Stimulated activated CD4-positive, alpha-beta T cell treated with anti-CD3 and anti-CD28 coated beads, Interleukin-12 subunit alpha, Interleukin-12 subunit beta, amount 100 ng/mL, for 4 hours (primary cell): ENCODE measurements at places on chromosomes 16 and 17.
A peak's percentile ranks its signal among the peaks of the same experiment; 100 is the strongest.

GRCh38 chr17:40178660-40179059, 1.4 kb downstream of the RAPGEFL1 start:
- no peak for DNase-seq

DNA sequence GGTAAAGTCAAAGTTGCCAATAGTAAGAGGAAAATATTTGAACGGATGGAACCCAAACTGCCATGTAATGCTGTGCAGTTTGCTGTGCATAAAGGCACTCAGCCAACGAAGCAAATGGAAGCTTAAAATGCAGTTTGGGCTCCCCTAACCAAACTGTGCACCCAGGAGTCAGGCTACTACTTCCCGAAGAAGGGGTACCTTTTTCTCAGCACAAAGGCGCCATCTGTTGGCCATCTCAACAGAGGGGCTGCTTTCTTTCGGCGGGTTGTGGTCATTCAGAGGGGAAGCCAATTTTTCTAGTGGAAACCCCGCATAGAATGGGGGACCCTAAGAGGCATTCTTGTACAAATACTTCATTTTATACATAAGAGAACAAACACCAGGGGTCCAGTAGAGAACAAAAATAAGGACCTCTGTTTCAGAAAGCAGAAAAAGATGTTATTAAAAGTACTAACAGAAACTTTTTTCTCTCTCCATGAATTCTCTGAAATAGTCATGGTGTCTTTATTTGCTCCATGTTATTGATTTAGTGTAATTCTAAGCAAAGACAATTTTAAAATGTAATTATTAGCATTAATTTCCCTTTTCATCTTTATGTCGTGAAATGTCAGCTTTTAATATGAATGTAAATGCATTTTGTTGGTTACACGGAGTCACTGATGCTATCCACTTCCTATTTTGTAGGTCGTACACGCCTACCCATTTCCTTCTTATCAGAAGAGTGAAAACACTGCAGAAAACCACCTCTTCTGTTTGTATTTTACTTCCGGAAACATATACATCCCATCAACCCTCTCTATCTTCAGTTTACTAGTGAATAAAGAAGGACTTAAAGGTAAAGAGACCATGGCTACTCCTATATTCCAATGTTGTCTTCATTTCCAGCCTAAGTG, 453.3 kb downstream of the KCNJ2 start:
- DNase-seq: no peak

DNA sequence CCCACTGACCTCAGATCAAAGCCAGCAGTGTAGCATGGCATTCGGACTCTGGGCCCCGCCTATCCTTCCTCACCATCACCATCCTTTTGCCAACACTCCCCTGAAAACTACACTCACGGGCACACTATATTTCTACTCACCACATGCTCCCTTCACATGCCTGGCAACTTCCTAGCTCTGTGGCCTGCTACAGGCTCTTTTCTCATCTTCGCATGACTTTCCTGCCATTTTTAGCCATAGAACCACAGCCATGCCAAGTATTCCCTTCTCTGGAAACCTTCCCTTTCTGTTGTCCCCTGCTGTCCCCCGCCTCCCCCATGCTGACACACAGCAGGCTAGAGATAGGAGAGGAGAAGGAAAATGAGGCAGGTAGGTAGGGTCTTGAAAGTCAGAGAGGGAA, 45.5 kb upstream of the MMP2 start:
- no peak for DNase-seq

- DNase-seq: no peak
Measured at GRCh38 chr17:34502426-34502825, 77.0 kb upstream of the TMEM132E start.

- DNase-seq: no peak
Measured at GRCh38 chr17:17021194-17021863, 20.9 kb upstream of the MPRIP start.

DNA sequence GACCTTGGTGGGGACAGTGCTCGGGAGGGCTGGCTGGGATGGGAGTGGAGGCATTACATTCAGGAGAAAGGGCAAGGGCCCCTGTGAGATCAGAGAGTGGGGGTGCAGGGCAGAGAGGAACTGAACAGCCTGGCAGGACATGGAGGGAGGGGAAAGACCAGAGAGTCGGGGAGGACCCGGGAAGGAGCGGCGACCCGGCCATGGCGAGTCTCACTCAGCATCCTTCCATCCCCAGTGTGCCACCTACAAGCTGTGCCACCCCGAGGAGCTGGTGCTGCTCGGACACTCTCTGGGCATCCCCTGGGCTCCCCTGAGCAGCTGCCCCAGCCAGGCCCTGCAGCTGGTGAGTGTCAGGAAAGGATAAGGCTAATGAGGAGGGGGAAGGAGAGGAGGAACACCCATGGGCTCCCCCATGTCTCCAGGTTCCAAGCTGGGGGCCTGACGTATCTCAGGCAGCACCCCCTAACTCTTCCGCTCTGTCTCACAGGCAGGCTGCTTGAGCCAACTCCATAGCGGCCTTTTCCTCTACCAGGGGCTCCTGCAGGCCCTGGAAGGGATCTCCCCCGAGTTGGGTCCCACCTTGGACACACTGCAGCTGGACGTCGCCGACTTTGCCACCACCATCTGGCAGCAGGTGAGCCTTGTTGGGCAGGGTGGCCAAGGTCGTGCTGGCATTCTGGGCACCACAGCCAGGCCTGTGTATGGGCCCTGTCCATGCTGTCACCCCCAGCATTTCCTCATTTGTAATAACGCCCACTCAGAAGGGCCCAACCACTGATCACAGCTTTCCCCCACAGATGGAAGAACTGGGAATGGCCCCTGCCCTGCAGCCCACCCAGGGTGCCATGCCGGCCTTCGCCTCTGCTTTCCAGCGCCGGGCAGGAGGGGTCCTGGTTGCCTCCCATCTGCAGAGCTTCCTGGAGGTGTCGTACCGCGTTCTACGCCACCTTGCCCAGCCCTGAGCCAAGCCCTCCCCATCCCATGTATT, 1.1 kb downstream of the CSF3 start:
- DNase-seq: no peak

DNA sequence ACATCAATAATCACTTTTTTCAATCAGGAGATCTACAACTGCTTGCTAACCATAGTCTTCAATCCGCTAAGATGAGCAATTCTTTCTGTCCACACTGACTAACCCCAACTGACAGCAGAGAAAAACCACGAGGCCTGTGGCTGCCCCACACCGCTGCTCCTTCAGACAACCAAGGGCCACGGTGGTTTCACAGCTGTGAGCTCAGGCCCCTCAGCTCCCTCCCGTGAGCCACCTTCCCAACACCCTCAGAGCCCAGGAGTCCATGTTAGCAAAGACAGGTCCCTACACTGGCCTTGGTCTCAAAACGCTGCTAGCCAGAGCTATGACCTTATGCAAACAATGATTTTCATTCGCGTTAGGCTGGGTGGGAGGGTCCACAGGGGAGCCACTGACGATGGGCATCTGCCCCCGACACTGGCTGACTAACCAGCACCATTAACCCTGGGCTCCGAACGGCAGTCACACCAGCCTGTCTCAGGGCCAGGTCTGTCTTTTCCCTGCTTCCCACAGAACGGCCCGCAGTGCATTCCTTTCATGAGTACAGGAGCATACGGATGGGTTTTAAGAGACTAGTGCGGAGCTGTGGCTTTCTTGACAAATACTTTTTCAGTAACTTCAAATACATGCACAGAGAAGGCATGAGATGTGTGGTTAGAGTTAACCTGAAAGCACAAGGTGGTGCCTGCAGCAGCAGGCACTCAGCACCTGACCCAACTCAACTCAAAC, 67.3 kb downstream of the ANKRD11 start:
- DNase-seq: peak; percentile 33

- DNase-seq: no peak
Measured at GRCh38 chr16:29675811-29676643, 3.0 kb upstream of the QPRT start.
